Fibroblast of mammary gland (primary cell): ENCODE measurements at places on chromosomes 1 and 21.

GRCh38 chr1:16717336-16718098 lies 22.8 kb upstream of the RNU1-4 start:
- DNase-seq: no peak

DNA sequence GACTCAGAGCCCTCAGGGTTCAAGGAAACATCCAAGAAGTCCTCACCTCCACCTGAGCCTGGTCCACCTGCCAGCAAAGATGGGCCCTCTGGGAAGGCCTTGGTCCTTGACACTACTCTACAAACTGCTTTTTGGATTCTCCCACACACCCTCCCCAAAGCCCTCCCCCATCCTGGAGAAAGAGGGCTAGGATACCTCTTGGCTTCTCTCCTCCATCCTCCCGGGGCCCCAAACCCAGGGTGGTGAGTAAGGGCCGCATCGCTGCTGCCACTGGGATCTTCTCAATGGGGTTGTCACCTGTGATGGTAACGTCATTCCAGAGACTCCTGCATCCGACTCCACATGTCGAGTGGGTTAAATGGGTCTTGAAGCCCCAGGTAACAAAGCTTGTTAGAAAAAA lies 26.6 kb downstream of the MATN1 start:
- no peak for DNase-seq

DNA sequence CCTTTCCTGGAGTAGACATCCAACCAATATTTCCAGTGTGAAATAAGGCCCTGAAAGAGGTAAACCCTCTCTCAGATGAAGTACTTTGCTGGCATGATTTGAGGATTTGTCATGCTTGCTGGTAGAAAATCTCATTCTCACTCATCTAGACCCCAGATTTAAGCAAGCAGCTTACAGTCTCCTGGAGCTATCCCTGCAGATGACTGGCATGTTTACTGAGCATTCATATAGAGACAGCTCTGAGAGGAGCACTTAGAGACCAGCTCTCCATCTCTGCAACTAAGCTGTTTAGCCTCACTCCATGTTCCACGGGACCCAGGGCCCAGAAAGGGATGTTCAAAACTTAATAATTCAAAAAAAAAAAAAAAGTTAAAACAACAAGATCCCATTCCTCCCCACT lies 34.2 kb downstream of the GPR161 start:
- no peak for DNase-seq

DNA sequence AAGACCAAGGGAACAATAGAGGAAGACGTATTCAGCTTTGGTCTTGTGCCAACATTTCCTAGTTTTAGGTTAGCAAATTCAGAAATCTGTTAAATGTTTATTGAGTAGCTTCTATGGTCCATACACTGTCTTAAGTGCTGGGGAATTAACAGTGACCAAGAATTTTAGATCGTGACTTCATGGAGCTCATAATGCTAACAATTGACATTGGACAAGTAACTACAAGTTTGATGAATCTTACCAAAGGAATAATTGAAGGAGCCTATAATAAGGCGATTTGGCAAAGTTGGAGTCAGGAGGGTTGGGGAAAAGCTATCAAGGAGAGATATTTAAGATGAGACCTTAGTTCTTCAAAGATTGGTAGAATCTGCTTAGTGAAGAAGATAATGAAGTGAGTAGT lies 1.4 kb upstream of the SLAMF9 start:
- DNase-seq: no peak

- no peak for DNase-seq
These were observed 182.0 kb downstream of the PLA2G4A start for GRCh38 chr1:187010571-187011309.

- no peak for DNase-seq
These were observed 88.5 kb upstream of the ZBTB18 start for GRCh38 chr1:243962541-243962940.

DNA sequence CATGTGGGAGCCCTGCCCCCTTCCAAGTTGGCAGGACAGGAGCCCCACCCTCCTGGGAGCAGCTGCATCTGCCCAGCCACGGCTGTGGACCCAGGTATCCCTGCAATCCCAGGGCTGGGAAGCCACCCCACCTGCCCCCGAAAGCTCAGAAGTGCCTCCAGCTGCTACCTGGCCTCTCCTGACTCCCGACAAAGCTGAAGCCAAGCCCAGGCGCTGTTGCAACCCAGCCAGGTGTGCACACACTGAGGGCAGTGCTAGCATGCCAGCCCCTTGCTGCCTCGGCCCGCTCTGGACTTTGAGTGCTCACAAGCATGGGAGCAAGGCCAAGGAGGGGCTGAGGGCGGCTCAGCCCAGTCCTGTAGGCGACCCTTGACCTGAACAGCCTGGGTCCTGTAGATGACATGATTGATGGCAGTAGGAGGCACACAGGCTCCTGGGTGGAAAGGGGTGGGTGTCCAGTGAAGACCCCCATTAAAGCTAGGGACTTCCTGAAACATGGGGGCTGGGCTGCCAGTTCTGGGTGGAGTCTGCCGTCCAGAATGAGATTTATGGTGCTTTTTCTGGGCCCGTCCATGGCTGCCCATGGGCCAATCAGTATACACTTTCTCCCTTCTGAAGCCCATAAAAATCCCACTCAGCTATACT lies 2.8 kb upstream of the SSU72 start:
- no peak for DNase-seq

- no peak for DNase-seq
These were observed 1415.1 kb upstream of the PRMT6 start for GRCh38 chr1:105641407-105641806.

DNA sequence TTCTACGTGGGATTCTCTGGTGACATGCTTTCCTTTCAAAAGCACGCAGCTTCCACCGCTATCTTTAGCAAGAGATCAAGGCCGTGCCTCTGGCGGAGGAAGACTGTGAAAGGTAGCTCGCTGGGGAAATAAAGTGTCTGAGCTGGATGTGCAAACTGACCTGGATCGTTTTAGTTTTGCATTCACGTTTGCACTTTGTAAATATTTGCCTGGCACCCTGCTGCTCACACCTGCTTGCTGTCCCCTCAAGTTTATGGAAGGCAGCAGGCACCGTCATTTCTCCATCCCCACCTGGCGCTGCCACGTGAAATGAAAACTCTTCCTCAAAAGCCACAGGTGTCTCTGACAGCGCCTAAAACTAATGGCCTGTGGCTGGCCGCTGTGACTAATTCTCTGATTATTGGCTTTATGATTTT lies 44.0 kb upstream of the TARDBP start:
- DNase-seq: no peak

DNA sequence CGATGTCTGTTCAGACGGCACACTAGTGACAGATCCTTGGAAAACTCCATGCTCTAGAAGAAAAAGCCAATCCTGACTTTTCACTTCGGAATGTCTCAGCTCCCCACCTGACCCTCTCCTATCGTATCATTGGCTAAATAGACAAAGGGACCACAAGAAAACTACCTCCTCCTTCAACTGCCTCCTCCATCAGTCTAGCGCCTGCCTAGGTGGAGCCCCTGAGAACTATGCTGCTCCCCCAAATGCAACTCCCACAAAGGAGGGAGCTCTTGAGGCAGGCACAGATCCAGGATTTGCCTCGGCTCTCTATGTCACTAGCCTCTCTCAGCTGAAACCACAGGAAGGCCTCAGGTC lies 148.4 kb downstream of the TOMM20 start:
- DNase-seq: no peak

DNA sequence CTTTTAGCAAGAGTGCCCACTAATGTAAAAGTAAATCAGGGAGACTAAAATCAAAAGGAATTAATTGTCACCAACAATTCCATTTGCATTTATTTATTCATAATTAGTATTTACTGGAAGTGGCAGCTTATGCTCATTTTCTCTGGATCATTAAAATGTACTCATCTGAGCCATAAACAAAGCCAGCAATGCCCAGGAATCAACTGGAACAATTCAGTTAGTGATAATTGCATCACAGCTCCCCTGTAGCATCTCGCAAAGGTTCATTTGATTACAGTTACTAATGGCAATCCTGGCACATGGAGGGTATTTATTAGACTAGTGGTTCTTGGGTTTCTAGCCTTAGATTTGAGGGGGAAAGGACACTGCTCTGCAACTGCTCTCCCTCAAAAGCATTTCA lies 92.7 kb upstream of the C1orf21 start:
- no peak for DNase-seq

DNA sequence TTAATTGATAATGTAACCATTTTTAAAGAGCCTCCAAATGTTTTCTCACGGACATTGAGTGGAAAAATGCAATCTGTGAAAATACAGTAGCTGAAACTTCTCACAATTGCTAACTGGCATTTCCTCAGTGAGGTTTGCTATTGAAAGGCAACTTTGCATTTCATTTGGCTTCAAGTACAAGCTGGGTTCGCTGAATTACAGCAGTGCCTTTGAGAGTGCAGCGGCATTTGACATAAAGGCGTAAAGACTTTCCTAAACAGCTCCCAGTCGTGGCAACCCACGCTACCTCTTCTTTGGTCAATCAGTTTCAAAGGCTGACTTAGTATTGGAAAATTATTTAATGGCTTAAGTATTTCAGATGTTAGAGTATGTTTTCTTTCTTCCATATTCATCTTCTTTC lies 39.3 kb upstream of the ZBTB18 start:
- DNase-seq: no peak

GRCh38 chr1:83734420-83734819 lies 264.5 kb downstream of the TTLL7 start:
- DNase-seq: no peak

GRCh38 chr1:52424231-52424636 lies 19.8 kb downstream of the PRPF38A start:
- no peak for DNase-seq

GRCh38 chr1:182719553-182719952 lies 35.2 kb upstream of the RGS8 start:
- DNase-seq: no peak

DNA sequence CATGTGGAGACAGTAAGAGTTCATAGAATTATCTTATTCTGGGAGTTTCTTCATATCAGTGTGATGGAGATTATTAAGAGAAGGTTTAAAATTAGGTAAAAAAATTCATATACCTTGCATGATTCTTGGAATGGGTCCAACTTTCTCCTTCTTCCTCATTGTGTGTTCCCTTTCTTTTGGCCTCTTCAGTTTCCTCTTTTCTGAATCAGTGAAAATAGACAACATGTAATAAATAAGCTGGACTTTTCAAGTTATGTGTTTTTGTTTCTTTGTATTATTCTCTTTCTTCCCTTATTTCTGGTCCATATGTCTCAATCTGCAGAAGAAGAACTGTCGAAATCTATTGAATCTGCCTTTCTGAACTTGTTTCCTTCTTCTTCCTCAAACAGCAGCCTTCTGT lies 30.5 kb downstream of the C4BPA start:
- no peak for DNase-seq

GRCh38 chr1:179251675-179252074 lies 22.2 kb upstream of the ABL2 start:
- peak; percentile 63 for DNase-seq

DNA sequence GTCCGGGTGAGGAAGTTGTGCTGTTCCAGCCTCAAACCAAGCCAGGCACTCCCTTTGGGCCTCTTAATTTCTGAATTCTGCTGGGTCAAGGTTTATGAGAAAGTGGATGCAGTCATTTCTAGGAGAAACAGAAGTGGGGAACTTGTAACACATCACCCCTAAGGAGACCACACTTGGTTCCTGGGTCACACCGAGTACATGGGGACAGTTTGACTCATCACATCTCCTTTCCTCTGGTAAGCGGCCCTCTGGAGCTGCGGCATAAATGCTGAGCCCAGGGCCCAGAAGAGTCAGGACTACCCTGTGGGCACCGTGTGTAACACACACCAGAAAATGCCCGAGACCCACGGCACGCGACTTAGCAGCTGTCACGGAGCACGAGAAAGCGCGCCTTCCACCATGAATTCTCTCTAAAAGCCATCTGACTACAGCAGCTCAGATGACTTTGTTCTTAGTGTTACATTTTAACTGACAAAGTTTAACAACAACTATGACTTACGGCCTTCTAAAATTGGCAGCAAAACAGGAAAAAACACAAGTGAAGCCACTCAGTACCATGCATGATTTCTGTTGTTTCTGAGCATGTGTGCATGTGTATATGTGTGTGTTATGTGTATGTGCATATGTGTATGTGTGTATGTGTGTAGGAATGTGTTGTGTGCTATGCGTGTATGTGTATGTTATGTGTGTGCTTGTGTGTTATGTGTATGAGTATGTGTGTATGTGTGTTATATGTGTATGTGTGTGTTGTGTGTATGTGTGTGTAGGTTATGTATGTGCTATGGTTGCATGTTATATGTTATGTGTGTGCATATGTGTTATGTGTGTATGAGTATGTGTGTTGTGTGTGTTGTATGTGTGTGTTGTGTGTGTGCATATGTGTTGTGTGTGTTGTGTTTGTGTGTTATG lies 50.8 kb downstream of the TOMM20 start:
- DNase-seq: peak; percentile 48

DNA sequence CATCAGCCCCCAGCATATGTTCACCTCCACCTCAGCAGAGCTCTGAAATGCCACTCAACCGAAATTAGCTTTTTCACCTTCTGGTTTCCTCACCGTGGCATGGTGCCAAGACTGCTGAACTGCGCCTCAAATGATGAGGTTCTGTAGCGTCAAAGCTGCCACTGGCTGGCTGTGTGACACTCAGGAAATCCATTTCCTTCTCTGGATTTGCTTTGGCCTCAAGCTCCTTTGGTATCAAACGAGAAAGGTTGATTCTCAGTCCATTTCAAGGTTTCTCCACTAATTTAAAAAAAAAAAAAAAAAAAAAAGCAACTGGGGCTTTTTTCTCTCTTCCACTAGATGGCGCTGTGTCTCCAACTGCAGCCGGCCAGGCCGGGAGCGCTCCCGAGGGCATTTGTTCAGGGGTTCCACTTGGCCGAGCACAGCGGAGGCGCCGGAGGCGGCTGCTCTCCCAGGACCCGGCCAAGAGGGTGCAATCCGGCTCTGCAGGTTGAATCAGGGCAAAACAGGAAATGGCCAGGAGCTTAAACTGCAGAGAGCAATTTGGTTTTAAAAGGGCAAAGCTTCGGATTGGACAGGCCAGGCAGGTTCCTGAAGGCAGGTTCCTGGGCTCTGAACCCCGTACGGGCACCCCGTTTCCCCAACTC lies 26.5 kb upstream of the PLA2G2C start:
- peak; percentile 47 for DNase-seq

GRCh38 chr1:167446966-167447365 lies 71.4 kb downstream of the CD247 start:
- DNase-seq: no peak

DNA sequence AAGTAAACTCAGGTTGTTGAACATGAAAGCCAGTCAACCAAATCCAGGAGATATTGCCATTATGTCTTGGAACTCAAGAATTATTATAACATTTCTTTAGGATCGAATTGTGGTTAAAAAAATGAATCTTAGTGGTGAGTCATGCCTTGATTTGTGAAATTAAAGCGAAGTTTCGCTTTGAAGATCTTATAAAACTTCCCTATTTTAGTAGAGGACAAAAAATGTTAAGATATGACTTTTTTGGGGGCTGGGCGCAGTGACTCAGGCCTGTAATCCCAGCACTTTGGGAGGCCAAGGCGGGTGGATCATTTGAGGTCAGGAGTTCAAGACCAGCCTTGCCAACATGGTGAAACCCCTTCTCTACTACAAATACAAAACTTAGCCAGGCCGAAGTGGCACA lies 39.5 kb upstream of the PTBP2 start:
- no peak for DNase-seq

DNA sequence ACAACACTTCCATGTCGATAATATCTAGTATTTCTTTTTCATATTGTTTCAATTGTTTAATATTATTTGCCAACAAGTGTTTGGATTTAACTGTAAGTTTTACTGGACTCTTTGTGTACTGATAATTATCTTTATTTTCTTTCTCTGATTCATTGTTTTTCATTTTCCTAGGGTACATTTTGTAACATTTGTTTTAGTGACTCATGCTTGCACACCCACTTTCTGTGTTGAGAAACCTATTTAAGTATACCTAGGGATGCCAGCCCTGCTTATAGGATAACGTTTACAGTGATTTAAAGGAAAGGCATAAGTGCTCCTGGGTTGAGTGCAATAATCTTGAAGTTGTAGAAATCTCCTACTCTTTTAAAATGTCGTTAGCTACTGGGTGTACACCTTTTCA lies 1386.0 kb upstream of the ADGRL4 start:
- DNase-seq: peak; percentile 80
